Glomerular endothelial cell (primary cell): ENCODE measurements at places on chromosomes 2 and 18. TPM values are rescaled to one million over a fixed set of nuclear protein-coding genes. Genes with fewer than 3 reads are reported as not detected.

Gene PLEK
- total RNA-seq: 0.12 TPM in 1 of 2 replicates, not detected in the other

Gene EPB41L5
- 12.2 and 17.3 TPM in 2 replicates for total RNA-seq

Gene TTN
- total RNA-seq: 0.41 and 0.53 TPM in 2 replicates

Gene KRTCAP3
- total RNA-seq: not detected in 2 replicates

Gene TRIM43
- not detected in 2 replicates for total RNA-seq

Gene SLC38A11
- 0.34 TPM in 1 of 2 replicates, not detected in the other for total RNA-seq

Gene CDH19
- total RNA-seq: 0.06 TPM in 1 of 2 replicates, not detected in the other

Gene INO80B
- total RNA-seq: 17.2 and 21.7 TPM in 2 replicates

Gene TEKT4
- not detected in 2 replicates for total RNA-seq

Gene FTCDNL1
- total RNA-seq: 1.3 TPM in 1 of 2 replicates, not detected in the other

Gene CXCR1
- total RNA-seq: not detected in 2 replicates

Gene CCDC178
- 1.2 and 2.9 TPM in 2 replicates for total RNA-seq
